Right cardiac atrium (tissue), 5 donors: ENCODE measurements at places on chromosomes 6 and 20. TPM values are rescaled to one million over a fixed set of nuclear protein-coding genes. Genes with fewer than 3 reads are reported as not detected.

The MYLK2 gene
- 0.54 TPM for polyA plus RNA-seq

The CYP39A1 gene
- 3.3 TPM for polyA plus RNA-seq

The UNC5CL gene
- 0.68 TPM for polyA plus RNA-seq

The FAM83C gene
- not detected for polyA plus RNA-seq

The SNAI1 gene
- 8.4 TPM for polyA plus RNA-seq

The TMEM74B gene
- 7.8 TPM for polyA plus RNA-seq

The RPS21 gene
- 2,060 TPM for polyA plus RNA-seq

The TRIM10 gene
- polyA plus RNA-seq = not detected

The CNBD2 gene
- 6.0 TPM for polyA plus RNA-seq

The PHACTR3 gene
- polyA plus RNA-seq = 14.5 TPM

The SSR1 gene
- polyA plus RNA-seq = 21.6 TPM

The RNF39 gene
- polyA plus RNA-seq = not detected

The RFX6 gene
- polyA plus RNA-seq = not detected

The SDCBP2 gene
- polyA plus RNA-seq = 2.0 TPM

The OSTM1 gene
- polyA plus RNA-seq = 27.0 TPM

The PKIB gene
- 0.25 TPM for polyA plus RNA-seq

The PAX1 gene
- polyA plus RNA-seq = not detected
